ENCODE measurements at places on chromosomes 2 and 18. TPM values are rescaled to one million over a fixed set of nuclear protein-coding genes. Genes with fewer than 3 reads are reported as not detected.

Gene TMEM163
- total RNA-seq, result 3.8 TPM

Gene MAL
- total RNA-seq, result 8.1 TPM

Gene LAMA3
- 2.2 TPM for total RNA-seq

Gene TUBA4B
- total RNA-seq, result not detected

Gene CYTIP
- 100 TPM for total RNA-seq

Gene PLGLB2
- total RNA-seq, result 3.2 TPM

Gene DOK6
- total RNA-seq, result 0.20 TPM

Gene INPP5D
- total RNA-seq, result 246 TPM

Gene IGFBP5
- 114 TPM for total RNA-seq

Gene UNC80
- 1.9 TPM for total RNA-seq

All from spleen (tissue), 13 donors.